ENCODE measurements at places on chromosomes 4 and X. TPM values are rescaled to one million over a fixed set of nuclear protein-coding genes. Genes with fewer than 3 reads are reported as not detected.

The RS1 gene
- not detected for total RNA-seq

The UNC5C gene
- 43.8 TPM for total RNA-seq

- no peak for DNase-seq
These were observed 247.9 kb downstream of the PPP1R2C start for GRCh38 chrX:42530027-42530426.

DNA sequence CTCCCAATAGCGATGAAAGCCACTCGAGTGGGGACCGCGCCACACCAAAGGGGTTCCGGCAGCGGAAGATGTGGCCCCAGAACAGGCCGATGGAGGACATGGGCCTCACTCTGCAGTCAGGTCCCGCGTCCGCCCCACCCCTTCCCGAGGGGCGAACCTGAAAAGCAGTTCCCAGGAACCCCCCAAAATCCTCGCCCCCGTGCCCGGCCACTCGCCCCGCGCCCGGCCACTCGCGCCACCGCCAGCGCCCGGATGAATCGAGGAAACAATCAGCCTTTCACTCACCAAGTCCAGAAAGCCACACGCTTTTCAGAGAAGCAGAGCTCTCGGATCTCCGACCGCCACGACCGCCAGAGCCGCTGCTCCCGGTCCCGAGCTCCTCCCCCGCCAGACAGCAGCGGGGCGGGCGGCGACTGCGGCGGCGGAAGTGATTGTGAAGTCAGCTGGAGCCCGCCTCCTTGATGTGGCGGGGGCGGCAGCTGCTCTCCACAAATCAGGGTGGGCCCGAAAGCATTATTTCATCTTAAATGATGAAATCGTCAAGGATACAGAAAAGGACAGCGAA lies at the start of gene PJA1:
Gene PJA1 (minus strand): TSS at position 367 of the 565 bp plus-strand sequence. CDS start 2,380 bp downstream, outside the sequence.
- DNase-seq, result peak; percentile 38

Data from progenitor cell of endocrine pancreas (in vitro differentiated cells).